ENCODE measurements at places on chromosomes 2 and 18.

DNA sequence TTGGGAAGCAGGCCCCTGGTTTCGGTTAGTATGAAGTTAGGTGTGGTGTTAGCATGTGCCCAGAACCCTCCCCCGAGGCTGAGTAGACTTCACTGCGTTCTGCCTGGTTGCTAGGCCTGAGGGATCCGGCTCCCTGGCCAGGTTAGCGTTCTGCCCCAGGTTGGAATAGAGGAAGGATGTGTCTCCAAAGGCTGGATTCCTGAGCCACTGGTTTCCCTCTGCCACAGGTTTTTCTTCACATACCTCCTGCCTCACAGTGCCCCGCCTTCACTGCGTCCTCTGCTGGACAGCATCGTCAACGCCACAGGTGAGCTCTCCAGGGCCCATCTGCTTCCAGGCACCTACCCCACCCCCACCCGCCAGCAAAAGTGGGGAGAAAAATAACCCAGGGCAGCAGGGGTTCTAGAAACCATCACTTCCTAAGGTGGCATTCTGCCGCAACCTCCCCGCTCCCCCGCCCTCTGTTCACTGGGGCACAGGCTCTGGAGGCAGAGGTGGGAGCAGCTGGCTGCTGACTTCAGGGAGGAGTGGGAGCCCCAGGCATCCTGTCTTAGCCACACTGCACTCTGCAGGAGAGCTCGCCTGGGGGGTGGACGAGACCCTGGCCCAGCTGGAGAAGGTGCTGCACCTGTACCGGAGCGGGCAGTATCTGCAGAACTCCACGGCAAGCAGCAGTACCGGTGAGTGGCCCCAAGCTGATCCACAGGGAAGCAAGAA is 7.1 kb downstream of the PKDCC start:
- DNase-seq, result no peak

DNA sequence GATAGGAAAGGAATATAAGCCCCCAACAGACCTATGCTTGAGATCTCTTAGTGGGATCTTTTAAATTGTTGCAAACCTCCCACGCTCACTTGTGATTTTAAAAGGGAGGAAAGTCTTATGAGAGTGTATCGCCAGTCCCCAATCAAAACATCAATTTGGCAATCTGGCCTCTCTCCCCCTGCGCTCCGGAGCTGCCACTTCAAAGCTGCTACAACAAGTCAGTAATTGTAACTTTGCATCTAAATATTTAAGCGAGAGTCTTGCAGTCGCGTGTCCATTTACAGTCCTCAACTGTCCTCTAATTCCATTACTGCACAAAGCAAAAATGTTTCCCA is 8.4 kb downstream of the PAX3 start:
- DNase-seq, result no peak

- DNase-seq, result no peak
These were observed 15.9 kb upstream of the ARMC9 start for GRCh38 chr2:231182513-231182899.

DNA sequence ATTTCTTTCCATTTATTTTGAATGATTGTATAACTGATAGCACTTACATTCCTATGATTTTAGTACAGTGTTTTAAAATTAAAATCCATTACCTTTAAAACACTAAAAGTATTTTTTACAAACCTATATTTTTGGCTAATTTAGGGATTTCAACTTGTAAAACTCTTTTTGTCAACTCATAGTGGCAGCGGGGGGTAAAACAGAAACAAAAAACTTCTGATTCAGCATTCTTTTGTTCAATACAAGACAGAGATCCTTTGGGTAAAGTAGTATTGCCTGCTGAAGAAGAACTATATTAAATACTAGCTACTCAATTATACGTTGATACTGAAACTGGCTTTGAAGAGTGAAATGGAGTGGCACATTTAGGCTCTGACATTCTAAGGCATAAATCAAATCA is 437.4 kb upstream of the CDH19 start:
- no peak for DNase-seq

GRCh38 chr2:25606892-25607291 is 66.5 kb downstream of the DTNB start:
- DNase-seq, result no peak

- DNase-seq, result no peak
These were observed 317.2 kb downstream of the CPS1 start for GRCh38 chr2:210873631-210874030.

DNA sequence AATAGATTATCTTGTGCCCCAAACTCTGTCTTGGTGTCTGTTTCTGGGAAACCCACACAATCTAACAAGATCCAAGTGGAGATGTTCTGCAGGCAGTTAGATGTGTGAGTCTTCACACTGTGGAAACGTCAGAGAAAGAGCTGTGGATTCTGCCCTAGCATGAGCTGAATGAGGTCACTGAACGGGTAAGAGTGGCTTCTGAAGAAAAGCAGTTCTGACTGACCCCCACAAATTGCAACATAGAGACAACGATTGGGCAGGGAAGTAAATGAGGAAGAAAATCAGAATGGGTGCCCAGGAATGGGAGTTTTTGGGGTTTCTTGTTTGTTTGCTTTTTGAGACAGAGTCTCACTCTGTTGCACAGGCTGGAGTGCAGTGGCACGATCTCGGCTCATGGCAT is 12.9 kb upstream of the RPL37A start:
- no peak for DNase-seq

DNA sequence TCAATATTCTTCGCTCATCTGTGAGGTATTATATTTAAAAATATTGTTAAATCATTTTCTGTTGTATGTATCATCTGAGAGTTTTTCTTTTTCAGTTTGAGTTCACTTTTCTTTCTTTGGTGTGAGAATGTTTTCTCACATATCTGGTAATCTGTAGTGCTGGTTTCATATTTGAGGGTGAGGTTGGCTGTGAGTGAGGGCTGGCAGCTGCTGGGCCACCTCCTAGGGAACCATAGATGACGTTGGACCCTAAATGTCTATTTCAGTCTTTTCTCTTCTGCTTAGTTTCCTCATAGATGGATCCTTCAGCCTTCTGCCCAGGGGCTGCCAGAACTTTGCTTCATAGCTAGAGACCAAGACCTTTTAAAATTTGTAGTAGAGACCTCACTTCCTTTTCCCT is 33.5 kb downstream of the MGAT5 start:
- no peak for DNase-seq

- no peak for DNase-seq
These were observed 33.5 kb downstream of the KLHL29 start for GRCh38 chr2:23418461-23418911.

DNA sequence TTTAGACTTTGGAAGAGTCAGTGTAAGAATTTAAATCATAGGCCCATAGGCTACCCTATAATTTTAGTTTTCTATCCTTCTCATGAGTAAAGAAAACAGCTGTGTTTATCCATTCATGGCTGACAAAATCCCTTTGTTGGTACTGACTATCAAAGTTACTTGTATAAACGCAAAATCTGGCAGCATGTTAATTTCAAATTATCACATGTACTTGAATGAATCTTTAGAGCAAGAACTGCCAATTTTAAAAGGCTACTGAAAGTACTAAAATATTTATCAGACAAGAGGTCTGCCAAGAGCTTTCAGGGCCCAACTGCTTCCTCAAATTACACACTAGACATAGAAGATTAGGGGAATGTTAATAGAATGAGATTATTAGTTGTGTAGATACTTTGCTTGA is 66.6 kb downstream of the MYL12B start:
- no peak for DNase-seq

- DNase-seq, result no peak
These were observed 20.2 kb downstream of the RUFY4 start for GRCh38 chr2:218089259-218089658.

DNA sequence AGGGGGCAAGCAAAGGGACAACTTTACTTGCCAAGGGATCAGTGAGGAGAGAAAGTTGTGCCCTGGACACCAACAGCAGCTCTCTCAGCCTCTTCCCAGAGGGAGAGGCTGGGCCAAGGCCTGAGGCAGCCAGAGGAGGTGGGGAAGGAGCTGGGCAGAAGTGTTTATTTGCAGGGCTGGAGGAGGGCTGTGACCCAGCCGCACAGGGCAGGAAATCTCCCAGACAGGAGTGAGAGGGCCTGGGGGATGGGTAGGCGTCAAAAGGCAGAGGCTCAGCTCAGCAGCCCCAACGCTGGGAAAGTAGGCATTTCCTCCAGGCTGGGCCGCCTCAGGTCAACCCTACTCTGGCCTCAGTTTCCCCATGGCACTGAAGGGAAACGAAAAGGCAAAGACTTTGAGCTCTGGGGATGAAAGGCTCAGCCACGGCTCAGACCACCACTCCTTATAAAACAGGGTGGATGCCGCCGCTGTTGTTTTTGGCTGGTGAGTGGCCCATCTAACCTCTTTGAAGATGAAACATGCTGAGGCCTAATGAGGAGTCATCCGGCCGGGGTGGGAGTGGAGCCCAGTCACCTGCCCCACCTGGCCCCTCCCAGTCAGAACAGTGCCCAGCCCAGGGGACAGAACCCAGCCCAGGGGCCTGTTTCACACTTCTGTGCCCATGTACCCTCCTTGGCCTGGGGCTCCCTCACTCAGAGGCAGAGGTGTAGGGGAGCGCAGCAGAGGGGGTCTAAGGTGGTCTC is 21.9 kb upstream of the SEMA4C start:
- no peak for DNase-seq

DNA sequence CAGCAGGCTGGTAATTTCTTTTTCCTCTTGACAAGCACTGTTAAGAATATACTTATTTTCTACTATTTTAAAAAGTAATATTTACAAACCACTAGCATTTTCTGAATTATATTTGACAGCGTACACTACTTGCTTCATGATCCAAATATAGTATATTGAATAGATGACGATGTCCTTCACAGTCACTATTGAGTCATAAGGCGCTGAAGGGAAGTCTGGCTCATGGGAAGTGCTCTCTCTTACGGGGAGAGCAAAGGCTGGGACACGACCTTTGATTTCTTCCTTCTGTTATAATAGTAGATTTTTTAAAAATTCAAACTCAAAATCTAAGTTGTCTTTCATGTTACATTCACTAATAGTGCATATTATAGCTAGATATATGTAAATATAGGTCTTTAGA is 357.1 kb downstream of the SOCS6 start:
- no peak for DNase-seq

GRCh38 chr2:151438506-151438905 is 28.8 kb downstream of the RIF1 start:
- no peak for DNase-seq

GRCh38 chr2:232349546-232349945 is 29.0 kb upstream of the ALPP start:
- no peak for DNase-seq

Measured in NCI-H1694 (cell line).